ENCODE measurements at places on chromosomes 11 and 22.

DNA sequence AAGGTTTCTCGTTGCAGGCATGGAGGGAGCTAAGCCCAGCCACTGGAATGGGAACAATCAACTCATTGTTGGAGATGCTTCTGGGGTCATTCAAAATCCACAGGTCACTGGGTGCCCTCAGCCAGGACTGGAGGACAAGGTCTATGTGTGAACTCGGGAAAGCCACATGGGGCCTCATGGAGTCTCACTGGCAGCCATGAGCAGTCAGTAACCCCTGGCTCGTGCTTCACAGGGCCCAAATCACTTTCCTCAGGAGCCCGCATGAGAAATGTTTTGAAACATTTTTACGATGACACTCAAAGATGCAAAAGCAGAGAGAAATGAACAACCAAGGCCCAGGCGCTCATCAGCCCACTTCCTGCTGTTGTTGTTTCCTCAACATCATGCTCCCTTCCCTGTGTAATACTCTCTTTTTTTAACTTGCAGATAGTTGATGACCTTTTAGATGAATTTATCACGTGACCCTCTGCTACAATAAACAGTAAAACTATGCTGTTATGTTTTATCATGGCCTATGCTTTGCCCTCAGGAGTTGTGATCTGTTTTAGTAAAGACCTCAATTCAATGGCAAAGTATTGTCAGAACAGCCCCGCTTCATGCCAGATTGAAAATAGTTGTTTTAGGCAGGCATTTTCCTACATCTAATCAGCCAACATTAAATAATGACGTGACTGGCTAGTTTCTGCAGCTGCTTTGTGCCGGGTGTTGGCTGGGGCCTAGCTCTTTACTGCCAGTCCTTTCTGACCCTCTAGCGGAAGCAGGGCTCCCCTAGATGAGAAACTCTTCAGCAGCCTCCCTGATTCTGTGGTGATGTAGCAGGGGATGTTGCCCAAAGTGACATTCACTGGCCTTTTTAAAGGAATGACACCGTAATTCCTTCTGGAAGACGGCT is 39.7 kb downstream of the ADAMTS15 start:
- DNase-seq: no peak

GRCh38 chr11:119533921-119534736 is 111.2 kb upstream of the THY1 start:
- peak; percentile 63 for DNase-seq

DNA sequence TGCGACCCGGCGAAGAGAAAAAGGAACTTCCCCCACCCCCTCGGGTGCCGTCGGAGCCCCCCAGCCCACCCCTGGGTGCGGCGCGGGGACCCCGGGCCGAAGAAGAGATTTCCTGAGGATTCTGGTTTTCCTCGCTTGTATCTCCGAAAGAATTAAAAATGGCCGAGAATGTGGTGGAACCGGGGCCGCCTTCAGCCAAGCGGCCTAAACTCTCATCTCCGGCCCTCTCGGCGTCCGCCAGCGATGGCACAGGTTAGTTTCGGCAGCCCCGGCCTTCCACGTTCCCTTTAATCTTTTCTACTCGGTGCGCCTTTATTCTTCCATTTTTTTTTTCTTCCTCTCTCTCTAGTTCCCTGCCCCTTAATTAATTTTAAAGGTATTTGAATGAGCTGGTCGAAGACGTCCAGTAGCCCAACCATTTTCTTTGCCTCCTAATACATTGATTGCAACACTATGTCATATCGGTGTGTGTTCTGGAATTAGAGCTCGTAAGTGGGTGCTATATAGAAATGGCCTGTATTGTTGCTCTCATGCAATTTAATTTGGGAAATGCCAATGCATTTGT is 537 bp downstream of the EP300 start:
- DNase-seq: peak; percentile 17

GRCh38 chr11:93668171-93668570 is 6.7 kb downstream of the CEP295 start:
- no peak for DNase-seq

GRCh38 chr22:29706486-29706885 is 13.3 kb upstream of the CABP7 start:
- no peak for DNase-seq

DNA sequence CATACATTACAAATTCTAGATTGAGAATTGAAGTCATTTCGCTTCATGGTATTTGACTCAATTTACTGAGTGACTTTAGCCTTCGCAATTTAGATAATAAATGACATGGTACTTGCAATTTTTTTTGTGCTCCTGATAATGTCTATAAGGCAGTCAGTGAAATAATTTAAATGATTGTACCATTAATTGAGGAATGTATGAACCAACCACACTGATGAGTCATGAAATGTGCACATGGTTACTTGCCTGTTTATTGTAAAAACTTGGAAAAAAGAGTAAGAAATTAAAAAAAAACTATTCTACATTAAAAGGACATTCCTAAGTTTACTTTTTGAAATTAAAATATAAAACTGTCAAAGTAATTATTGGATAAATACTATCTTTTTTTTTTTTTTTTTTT is 43.3 kb downstream of the DNAJC24 start:
- DNase-seq: no peak

DNA sequence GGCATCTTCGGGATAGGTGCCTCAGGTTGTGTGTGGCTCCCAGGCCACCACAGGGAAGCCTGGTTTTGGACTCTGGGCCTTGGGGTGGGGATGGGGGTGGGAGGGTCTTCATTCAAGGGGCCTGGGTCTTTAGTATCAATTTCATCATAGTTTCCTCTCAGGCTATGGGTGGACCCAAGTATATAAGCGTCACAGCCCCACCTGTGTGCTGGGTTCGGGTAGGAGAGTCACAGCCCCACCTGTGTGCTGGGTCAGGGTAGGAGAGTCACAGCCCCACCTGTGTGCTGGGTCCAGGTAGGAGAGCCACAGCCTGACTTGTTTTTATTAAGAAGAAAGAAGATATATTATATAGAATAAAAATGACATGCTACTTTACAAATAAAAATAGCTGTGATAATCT is 422.1 kb downstream of the BRD1 start:
- DNase-seq: no peak

GRCh38 chr11:97722721-97723120 is 1298.0 kb upstream of the CNTN5 start:
- DNase-seq: no peak

DNA sequence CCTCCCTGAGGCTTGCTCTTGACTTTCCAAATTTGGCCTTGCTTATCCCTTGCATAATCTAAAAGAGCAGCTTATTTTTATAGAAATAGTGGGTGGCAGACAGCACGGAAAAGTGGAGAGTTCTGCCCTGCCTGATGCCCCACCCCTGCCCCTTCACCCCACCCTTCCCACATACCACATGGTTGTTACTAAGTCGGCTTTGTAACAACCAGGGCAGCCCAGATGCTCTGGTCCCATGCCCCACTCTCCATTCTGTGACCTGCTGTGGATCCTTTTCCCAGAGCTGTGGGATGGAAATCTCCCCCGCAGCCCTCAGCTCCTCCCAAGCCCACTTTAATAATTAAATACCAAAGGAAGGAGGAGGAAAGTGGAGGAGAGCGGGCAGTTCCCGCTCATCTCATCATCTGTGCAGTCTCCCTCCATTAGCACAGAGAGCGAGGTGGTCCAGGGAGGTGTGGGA is 10.9 kb downstream of the MRGPRF start:
- no peak for DNase-seq

GRCh38 chr11:69406060-69406459 is 75.4 kb upstream of the LINC01488 start:
- DNase-seq: no peak

DNA sequence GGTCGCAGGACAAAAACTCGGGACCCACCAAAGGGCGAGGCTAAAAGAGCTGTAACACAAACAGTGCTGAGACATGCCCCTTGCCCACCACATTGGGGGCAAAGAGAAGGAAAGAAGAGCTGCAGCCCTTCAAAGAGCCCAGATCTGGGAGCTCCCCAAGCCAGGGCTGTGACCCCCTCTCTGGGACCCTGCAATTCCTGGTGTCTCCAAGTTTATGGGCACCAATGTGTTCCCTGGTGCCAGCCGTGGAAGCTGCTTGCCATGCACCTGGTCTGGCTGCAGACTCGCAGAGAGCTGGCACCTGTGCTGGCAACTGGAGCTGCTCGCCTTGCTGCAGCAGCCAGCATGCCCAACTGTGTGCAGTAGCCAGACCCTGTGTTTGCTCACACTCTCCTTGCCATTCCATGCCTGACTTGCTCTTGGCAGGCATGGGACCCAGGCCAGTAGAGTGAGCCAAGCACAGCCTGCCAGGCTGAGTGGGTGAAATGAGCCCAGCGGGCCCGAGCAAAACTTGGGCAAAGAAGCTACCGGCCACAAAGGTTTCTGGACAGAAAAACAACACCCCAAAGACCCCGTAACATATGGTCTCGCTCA is 16.0 kb downstream of the RRP8 start:
- DNase-seq: no peak

DNA sequence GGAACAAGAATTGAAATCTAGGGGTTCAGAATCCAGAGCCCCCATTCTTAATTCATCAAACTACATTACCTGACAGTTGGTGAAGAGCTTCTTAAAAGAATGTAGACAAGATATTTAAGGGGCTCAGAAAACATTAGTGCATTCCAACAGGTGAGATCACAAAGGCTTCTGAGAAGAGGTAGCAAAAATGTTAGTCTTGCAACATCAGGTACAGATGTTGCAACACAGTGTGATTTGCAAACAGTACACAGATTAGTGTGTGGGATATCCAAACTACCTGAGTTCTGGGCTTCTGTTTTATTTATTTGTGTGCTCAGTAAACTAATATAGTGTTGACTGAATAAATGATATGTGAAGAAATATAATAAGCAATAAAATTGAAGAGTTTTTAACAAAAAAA is 11.8 kb downstream of the CASP4 start:
- no peak for DNase-seq

DNA sequence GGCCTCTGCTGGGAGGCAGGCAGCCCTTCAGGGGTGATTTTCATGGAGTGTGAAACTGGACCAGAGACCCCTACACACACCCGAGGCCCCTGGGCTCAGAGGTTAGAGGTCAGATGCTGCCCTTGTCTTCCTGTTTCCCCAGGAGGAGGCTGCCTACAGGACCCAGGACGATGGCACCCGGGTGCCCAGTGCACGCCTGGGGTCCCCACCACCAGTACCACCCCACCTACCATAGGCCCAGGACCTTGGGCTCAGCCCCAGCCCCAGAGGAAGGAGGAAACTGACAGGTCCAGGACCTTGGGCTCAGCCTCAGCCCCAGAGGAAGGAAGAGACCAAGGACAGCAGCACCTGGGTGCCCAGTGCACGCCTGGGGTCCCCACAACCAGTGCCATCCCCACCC is 79.2 kb downstream of the BRD1 start:
- DNase-seq: no peak

DNA sequence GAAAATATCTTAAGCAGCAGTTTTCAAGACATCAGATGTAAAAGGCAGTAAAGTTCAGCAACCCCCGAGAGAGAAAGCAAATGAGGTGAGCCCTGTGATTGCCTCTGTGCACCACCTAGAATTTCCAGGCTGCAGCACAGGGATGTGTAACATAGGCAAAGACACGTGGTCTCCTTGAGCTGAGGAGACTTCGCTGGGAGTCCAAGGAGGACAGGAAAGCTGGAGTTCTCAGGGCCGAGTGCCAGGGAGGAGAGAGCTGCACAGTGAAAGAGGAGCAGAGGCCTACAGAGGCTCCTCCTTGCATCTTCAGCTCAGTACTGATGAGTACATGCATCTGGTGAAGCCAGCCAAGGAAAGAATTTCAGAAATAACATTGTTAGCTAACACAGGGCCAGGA is 17.6 kb upstream of the TOLLIP start:
- DNase-seq: no peak

DNA sequence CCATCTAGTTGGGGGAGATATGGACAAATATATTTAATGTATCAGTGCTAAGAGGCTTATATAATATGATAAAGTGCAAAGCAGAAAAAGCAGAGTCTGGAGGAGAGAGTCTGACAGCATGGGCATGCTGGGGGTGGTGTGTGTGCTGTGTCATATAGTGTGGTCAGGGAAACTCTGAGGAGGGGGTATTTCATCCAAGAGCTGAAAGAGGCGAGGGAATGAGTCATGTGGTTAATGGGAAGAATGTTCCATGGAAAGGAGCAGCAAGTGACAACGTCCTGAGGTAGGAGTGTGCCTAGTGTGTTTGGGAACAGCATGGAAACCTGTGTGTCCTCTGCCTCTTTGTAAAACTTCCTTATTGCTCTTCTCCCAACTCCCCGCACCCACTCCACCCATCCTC is 38.0 kb downstream of the EIF3F start:
- DNase-seq: no peak

- DNase-seq: no peak
Measured at GRCh38 chr11:92357344-92357743, 132.7 kb downstream of the FAT3 start.

GRCh38 chr22:47563406-47564157 is 801.1 kb downstream of the TBC1D22A start:
- DNase-seq: no peak

DNA sequence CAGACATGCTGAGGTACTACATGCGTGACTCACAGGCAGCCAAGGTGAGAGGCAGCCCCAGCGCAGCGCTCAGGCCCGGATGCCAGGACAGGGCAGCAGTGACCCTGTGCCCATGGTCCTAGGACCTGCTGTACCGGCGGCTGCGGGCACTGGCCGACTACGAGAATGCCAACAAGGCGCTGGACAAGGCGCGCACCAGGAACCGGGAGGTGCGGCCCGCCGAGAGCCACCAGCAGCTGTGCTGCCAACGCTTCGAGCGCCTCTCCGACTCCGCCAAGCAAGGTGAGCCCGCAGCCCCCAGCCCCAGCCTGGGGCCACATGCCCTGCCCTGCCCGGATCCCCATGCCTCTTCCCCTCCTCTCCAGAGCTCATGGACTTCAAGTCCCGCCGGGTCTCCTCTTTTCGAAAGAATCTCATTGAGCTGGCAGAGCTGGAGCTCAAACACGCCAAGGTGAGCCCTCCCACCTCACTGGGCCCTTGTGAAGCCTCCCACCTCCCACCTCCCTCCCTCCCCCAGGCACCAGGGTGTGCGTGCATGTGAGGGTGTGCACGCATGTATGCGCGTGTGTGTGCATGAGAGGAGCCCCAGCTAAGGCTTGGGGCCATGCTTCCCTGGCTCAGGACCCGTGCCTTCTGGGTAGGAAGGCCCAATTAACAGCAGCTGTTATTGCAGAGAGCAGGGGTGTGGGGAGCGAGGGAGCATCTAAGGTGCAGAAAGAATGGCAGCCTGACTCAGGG is 5.3 kb downstream of the CFL1 start:
- no peak for DNase-seq

Measured in stimulated activated CD4-positive, alpha-beta T cell treated with anti-CD3 and anti-CD28 coated beads, Interleukin-4, amount 100 ng/mL, for 4 hours (primary cell).